ENCODE measurements at places on chromosomes 5 and 9.

DNA sequence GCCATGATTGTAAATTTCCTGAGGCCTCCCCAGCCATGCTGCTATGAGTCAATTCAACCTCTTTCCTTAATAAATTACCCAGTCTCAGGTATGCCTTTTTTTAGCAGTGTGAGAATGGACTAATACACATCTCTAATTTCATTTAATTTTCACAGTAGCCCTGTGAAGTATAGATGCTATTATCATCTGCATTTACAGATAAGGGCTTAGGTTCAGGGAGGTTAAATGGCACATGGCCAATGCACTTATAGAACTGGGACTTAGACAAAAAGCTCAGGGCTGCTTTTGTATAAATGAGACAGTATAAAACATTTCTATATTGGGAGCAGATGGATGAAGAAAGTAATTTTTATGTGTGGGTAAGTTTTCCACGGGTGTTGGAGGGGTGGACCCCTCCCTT is 62.9 kb upstream of the PANK3 start:
- DNase-seq, result no peak

GRCh38 chr5:104061707-104062106 is 499.1 kb upstream of the NUDT12 start:
- DNase-seq, result no peak

DNA sequence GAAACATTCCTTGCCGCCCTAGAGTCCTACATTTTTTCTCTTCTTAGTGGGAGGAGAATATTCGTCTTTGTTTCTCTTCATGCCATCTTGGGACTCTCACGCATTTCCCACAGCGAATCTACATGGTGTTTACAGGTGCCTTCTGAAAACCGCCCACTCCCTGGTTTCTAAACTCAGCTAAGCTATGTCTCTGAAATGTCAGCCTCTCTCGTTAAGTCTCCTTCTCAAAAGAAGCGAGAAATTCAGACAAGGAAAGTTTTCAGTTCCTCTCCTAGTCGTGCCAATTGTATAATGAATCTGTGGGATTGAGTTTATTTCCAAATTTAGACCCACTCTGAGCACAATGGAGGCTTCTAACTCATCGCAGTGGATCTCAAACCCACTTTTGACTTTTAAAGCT is 186.8 kb upstream of the NFIB start:
- no peak for DNase-seq

DNA sequence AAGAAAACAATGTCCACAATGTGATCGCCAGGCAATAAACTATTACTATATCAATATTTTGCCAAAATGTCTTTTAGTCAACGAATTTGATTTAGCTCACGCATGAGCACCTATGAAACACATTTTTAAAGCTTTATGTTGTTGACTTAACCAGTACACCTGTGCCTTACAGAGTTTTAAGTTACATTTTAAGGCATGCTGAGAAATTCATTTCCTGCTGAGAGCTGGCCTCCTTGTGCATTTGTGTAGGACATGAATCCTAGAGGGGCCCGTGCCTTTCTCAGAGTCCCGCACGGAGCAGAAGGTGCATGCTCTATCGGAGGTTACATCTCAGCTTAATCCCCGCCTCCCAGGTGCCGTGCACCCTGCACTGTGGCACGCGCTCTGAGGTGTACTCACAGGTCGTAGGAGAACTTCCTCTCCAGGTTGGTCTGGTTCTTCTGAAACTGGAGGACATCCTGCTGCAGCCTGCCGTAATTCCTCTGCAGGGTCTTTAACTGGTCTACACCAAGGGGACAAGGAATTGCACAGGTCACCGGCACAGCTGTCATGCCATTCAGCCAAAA is 53.2 kb downstream of the GOLM1 start:
- no peak for DNase-seq

DNA sequence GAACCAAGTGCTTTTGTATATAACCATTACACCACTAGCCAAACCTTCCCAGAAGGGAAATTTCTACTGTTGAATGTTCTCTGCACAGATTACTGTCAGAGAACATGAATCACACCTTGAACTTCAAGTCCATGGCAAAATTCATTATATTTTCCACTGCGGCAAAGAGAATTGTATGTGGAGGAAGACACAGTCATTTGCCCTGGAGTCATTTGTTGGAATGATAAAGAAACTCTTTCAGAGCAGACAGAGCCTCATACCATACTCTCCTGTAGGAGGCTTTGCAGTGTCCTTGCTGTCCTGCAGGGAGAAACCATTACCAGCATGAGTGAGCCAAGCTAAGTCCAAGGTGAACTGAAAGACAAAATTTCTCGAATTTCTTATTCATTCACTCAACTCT is 369.0 kb downstream of the ARHGEF28 start:
- DNase-seq, result no peak

GRCh38 chr9:107700847-107701246 is 211.3 kb upstream of the KLF4 start:
- DNase-seq, result no peak

GRCh38 chr5:167759057-167759821 is 532.2 kb upstream of the WWC1 start:
- DNase-seq, result no peak

DNA sequence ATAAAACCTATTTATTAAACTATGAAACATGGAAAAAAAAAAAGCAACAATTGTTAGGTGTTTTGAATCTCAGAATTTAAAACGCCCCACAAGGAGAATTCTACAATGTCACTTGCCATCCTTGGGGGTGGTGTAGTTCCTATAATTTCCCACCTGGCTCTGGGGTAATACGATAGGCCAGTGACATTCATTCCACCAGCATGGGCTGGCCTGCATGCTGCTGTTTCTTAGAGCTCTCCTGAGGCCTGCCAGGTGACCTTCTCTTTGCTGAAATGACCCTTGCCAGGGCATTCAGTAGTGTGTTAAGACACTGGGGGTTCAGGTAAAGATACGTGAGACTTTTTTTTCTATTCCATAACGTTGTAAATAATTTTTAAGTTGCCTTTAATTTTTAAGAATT is 10.0 kb upstream of the ARHGEF28 start:
- DNase-seq, result no peak

DNA sequence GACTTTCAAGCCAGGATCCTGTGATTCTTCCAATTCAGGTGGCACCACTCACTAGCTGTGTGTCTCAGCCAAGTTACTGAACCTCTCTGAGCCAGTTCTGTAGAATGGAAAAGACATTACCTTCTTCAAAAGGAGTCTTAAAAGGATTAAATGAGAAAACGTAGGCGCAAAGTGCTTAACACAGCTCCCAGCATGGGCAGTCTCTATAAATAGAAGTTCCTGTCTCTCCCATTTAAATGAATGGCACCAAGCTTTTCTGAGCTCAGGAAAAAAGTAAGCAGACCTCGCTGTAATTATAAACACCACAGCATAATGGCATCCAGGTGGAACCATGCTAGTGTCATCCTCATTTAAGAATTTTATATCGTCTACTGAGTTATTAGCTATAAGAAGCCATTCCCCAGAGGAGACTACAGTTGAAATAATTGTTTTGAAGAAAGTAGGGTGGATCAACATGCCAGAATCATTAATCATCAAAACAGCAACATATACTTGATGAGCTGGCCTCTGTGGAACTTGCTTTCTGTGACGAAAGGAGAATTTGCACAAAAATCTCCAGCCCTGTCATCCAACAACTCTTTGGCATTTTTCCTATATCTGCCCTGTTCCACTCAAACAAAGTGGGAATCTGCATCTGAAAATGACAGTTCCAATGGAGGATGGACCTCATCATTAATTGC is 188.9 kb downstream of the SPOCK1 start:
- DNase-seq, result no peak

Measured in activated T-cell treated with anti-CD3 and anti-CD28 coated beads for 48 hours (primary cell).